ENCODE measurements at places on chromosomes 6 and 20.

DNA sequence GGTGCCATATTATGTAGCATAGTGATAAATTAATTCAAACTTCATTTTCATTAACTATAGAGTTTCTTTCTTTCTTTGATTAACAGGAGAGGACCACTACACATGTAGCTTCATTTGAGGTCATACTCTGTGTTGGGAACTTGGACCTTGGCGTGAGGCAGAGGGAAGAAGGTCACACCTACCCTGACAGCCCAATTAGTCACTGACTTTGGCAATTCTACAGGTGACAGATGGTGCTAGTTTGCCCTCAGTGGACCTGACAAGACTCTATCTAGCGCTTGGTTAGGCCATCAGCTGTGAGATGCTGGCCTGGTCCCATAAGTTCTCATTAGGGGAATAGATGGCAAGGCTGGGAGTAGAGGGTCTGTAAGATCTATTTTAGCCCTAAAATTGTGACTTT is 14.2 kb downstream of the SLX4IP start:
- no peak for DNase-seq
- no peaks in the 10 kb centered on the region for H3K36me3 ChIP-seq
- no peaks in the 10 kb centered on the region for H3K4me1 ChIP-seq
- H3K27me3 ChIP-seq = no peaks in the 10 kb centered on the region
- no peak overlapping the region for H3K27ac ChIP-seq

GRCh38 chr6:96943555-96944215 is 19.2 kb downstream of the KLHL32 start:
- no peaks in the 10 kb centered on the region for H3K27me3 ChIP-seq
- no peaks in the 10 kb centered on the region for H3K36me3 ChIP-seq
- H3K4me1 ChIP-seq = no peaks in the 10 kb centered on the region
- H3K27ac ChIP-seq = no peak overlapping the region
- DNase-seq = no peak

- no peaks in the 10 kb centered on the region for H3K4me1 ChIP-seq
- H3K36me3 ChIP-seq = no peaks in the 10 kb centered on the region
- no peak overlapping the region for H3K27ac ChIP-seq
- no peak for DNase-seq
Measured at GRCh38 chr20:62765432-62766070, 30.7 kb upstream of the MRGBP start.

- no peak overlapping the region for H3K27ac ChIP-seq
- no peak overlapping the region for H3K4me3 ChIP-seq
- H3K4me1 ChIP-seq = no peaks in the 10 kb centered on the region
- no peak for DNase-seq
- H3K27me3 ChIP-seq = no peaks in the 10 kb centered on the region
- no peaks in the 10 kb centered on the region for H3K36me3 ChIP-seq
Measured at GRCh38 chr20:9059931-9060330, 9.0 kb upstream of the PLCB4 start.

GRCh38 chr6:80142586-80142985 is 36.1 kb downstream of the BCKDHB start:
- no peaks in the 10 kb centered on the region for H3K4me1 ChIP-seq
- H3K4me3 ChIP-seq = no peak overlapping the region
- no peaks in the 10 kb centered on the region for H3K27me3 ChIP-seq
- H3K27ac ChIP-seq = no peak overlapping the region
- DNase-seq = no peak

- H3K36me3 ChIP-seq = no peaks in the 10 kb centered on the region
- no peak for DNase-seq
- H3K27ac ChIP-seq = no peak overlapping the region
- no peaks in the 10 kb centered on the region for H3K4me1 ChIP-seq
- H3K4me3 ChIP-seq = no peak overlapping the region
- H3K27me3 ChIP-seq = no peaks in the 10 kb centered on the region
Measured at GRCh38 chr6:93219447-93219846, 199.9 kb downstream of the EPHA7 start.

DNA sequence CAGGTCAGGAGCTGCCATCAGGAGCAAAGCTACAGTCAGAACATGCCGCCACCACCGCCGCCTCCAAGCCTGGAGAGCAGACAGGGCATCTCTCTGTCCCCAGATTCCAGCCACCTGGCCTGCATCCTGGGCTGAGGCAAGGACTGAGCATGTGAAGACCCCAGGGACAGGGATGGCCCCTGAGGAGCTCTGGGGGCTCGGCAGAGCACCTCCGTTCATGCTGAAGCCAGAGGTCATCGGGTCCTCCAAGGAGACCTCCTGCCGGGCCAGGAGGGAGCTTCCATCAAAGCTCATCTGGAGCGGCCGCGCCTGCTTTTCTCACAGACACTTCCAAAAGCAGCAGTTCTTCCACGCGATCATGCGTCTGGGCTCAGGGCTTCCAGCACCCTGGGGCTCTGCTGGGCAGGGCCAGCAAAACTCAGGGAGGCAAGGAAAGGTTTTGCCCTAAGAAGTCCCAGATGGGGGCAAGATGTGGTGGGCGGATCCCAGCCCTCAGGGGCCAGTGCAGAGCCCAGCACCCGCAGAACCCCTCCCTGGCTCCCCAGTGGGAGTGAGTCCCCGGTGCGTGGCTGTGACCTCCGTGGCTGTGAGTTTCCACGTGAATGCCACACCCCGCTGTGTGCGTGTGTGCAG is 138.4 kb downstream of the TAF4 start:
- H3K27ac ChIP-seq = no peak overlapping the region
- H3K4me1 ChIP-seq = no peaks in the 10 kb centered on the region
- no peaks in the 10 kb centered on the region for H3K36me3 ChIP-seq
- DNase-seq = no peak
- H3K27me3 ChIP-seq = no peaks in the 10 kb centered on the region
- H3K4me3 ChIP-seq = no peak overlapping the region
